ENCODE measurements at places on chromosomes 1 and 21.
A peak's percentile ranks its signal among the peaks of the same experiment; 100 is the strongest.

- DNase-seq, result peak; percentile 15
Measured at GRCh38 chr21:44870748-44871495, 2.6 kb downstream of the PTTG1IP start.

DNA sequence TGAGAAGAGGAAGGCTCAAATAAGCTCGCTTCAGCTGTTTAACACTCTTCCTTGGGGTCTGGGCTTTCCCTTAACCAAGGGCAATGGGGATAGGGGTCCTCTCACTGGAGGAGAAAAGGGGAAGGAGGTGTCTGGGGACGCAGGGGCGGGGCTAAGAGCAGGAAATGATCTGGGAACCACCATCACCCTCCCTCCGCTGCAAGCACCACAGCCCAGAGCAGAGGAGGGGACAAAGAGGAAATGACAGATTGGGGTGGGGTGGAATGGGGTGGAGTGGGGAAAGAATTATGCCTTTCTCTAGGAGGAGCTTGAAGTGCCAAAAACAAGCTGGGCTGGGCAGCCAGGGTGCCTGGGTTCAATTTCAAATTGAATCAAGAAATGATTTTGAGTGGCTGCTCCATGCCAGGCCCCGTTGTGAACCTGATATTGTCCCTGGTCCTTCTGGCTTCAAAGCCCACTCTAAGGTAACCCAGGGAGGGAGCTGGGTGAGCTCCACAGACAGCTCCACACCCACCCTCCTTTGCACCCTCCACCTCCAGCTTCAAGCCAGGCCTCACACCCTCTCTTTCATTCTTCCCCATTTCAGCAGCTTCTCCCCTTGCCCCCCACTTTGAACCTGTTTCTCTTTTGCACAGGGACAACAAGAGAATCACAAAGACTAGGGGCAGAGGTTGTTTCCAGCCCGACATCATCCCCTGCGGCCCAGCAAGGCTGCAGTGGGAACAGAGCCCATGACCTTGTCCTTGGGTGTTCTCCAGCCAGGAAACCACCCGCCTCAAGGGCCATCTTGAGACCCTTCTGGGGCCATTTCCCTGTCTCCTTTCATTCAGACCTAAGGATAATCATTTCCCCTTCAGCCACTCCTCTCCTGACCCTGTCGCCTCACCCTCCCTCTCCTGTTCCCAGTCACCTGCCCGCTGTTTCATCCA is 1.1 kb downstream of the ARHGAP30 start:
- peak; percentile 23 for DNase-seq

- no peak for DNase-seq
Measured at GRCh38 chr1:78351551-78352216, 139.1 kb upstream of the PTGFR start.

DNA sequence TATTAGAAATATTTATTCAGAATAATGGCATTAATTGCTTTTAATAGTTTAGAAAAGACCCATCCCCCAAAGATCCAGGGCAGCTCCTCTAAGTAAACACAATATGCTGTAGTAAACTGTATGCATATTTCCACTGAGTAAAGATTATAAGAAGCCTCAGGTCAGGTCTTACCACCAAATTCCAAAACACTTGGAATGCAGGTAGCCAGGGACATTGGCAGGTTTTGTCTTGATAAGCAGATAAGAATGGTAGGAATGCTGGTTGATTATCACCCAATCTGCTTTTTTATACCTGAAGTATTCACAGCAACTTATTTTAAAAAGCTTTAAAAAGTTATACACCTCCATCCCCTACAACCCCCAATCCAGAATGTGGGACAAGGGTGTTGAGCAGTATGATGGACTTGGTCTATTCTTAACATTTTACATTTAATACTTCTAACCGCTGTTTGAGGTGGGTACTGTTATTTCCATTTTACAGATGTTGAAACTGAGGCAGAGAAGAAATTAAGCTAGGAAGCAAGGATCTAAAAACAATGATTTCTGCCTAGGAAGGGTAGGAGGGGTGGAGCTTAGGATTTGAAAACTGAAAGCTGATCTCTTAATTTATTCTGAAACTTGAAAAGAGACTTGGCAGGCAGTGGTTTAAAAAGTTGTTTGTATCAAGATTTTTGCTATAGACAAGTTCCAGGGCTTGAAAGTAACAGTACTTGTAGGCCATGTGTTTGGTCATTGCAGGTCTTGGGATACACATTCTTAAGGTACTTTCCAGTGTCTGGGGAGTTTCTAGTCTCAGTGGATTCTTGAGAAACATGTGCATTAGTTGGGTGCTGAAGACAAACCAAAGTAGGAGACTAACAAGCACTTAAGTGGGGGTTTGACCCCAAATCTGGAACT is 15.6 kb upstream of the THEM4 start:
- no peak for DNase-seq

- no peak for DNase-seq
Measured at GRCh38 chr1:3027611-3028371, 6.5 kb downstream of the ACTRT2 start.

GRCh38 chr1:230861489-230861888 is 6.8 kb downstream of the C1orf198 start:
- no peak for DNase-seq

DNA sequence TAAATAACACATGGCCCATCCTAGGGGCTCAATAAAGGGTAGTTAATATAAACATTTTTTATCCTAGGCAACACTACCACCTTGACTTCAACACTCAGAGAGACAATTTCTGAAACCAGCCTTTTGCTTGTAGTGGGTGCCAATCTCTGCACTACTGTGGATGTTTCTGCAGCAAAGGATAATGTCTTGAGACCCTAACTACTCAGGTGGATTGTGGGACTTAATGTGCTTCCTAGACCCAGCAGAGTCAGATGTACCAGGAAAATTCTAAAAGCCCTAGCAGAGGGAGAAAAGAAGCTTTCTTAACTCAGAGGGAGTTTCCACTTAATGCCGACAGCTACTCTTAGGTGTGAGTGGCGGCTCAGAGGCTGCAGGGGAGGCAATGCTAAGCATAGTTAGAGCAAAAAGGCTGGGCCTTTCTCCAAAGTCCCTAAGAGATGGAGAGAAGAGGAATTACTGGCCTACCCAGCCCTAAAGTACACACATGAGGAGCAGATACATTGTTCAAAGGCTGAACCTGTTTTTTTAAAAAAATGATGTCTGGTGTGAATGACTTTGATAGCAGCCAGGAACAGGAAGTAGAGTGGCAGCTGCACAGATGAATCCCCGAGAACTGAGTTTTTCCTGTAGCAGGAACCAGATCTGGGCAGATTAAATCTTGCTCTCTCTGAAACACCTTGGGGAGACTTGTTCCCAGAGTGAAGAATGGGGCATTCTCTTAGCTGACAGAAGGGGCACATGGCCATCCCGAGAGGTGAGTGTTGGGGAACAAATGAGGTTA is 33.5 kb upstream of the ABCD3 start:
- DNase-seq, result no peak

- no peak for DNase-seq
Measured at GRCh38 chr1:74737333-74737732, 4.4 kb downstream of the TYW3 start.

GRCh38 chr1:169003864-169004516 is 102.5 kb upstream of the ATP1B1 start:
- DNase-seq, result no peak

DNA sequence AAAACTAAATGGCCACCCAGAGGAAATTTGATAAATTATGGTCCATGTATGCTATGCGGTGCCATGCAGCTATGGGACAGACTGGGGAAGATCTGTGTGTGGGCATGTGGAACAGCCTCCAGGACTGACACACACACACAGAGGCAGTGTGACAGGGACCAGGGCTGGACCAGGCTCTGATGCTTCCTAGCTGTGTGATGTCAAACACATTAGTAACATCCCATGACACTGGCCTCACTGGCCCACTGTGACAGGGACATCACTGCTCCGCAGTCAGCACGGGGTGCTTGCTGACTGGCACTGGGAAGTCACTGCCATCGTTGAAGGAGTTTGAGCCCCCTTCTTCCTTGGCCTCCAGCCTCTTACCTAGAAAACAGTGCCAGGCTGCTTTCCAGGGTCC is 13.9 kb downstream of the RAP1GAP start:
- DNase-seq, result no peak

- no peak for DNase-seq
Measured at GRCh38 chr1:24080131-24080530, 31.8 kb downstream of the MYOM3 start.

DNA sequence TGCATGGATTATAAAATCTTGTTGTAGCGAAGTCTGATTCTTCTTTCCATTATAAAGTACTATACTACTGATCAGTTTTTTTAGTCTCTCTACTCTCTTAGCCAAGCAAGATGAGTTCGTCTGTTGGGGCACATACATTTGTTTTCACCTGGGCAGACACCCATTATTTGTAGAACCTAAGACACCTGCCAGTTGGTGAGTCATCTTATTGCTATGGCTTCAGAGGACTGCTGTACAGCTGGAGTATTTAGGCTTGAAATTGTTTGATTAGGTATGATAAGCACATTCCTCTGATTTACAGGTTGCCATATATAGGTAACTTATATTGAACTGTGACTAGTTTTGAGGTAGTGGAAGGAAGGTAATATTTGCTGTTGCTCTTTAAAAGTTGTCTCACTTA is 17.2 kb downstream of the RBM15 start:
- no peak for DNase-seq

- no peak for DNase-seq
Measured at GRCh38 chr1:44208226-44208625, 5.0 kb upstream of the DMAP1 start.

DNA sequence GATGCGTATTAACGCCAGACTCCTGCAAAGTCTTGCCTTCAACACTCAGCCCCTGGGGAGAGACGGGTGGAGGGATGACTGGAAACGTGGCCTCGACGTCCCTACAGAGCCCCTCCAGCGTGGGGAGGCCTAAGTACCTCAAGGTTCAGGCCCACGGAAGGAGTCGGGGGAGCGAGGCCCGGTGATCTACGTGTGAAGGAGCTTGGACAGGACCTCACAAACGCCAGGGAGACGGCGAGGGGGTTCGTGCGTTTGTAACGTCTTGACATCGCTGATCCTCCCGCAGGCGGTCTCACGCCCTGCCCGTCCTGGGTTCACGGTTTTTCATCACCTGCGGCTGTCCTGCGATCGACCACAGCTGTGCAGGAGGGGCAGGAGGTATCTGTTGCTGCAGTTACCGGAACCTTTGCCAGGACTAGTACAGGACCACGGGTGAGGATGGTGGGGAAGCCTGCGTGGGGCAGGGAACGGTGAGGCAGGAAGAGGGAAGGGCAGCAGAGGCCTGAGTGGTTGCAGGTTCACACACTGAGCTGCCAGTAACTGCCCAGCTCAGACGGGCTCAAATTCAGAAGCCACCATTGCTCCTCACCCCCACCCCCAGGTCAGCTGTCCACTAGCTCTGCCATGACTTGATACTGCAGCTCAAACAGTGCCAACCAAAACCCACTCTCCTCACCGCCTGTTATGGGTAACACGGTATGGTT is 889 bp upstream of the CCNL2 start:
- no peak for DNase-seq

DNA sequence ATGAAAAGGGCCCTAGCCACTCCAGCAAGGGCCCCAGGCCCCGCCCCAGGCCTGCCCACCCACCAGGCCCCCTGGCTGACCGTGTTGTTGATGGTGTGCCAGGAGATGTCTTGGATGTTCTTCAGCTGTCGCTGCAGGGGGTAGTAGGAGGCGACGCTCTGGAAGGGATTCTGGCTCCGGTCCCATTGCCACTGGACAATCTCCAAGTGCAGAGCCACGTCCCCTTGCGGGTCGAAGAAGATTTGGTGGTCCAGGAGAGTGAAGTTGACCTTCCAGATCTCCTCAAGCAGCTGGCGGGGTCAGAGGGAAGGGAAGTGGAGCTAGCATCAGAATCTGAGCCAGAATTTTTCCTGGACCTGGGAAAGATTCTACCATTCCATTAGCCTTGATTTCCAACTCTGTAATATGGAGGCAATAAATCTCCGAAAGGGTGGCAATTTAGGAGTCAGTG is 10.2 kb downstream of the TAS1R2 start:
- DNase-seq, result no peak

DNA sequence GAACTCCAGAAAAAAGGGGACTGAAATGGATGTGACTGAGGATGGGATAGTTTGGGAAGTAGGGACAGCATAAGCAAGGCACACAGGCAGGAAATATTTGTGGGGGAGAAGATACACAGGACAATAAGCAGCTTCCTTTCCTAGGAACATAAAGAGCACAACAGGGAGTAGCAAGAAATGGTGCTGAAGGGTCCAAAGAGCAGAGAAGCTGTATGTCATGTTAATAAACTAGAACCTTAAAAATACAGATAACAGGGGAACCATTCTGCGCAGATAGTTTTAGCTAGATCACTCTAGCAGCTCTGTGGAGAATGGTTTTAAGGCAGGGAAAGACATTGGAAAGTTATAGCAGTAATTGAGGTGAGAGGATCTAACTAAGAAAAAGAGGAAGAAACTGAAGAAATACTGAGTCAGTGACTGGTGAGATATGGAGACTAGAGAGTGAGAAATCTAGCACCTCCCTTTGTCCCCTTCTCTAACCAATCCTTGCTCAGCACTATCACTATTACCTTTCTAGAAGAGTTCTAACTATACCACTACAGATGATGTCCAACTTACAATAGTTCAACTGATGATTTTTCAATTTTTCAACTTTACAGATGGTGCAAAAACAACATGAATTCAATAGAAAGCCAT is 95.0 kb downstream of the CDC42BPA start:
- no peak for DNase-seq

- DNase-seq, result no peak
Measured at GRCh38 chr1:231039161-231040018, 664 bp downstream of the FAM89A start.

DNA sequence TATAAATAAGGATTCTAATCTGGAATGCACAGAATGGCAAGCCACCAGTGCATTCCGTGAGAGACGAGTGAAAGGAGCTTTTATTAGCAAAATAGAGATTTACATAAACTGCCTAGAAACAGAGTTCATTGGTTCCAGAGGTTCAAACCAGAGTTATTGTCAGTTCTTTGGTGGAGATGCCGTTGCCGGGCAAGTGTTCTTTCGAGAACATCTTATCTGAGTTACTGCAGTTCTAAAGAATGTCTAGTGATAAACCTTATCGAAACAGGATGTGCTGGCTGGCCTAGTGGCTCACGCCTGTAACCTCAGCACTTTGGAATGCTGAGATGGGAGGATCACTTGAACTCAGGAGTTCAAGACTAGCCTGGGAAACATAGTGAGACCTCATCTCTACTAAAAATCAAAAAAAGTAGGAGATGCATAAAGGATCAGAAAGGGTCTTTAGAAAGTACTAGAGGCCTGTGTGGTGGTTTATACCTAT is 19.9 kb upstream of the EVI5 start:
- DNase-seq, result peak; percentile 69

DNA sequence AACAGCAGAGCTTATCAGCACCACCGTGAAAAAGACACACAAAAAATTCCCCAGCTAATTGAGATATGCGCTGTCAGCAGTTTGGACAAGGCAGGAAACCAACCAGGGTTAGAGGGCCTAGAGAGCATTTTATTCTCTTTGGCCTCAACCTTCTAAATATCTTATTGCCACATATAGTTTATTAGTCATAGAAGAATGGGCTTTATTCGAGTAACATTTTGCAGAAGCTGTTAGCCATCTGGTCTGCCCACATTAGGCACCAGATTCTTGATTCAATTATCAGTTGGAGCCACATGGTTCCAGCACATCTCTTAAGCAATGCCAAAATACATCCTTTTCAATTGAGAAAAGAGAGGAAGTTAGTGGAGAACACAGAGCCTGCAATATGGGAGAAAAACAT is 109.9 kb upstream of the CXADR start:
- DNase-seq, result no peak

- DNase-seq, result no peak
Measured at GRCh38 chr1:53408013-53408754, 51.0 kb upstream of the DMRTB1 start.

Data from midbrain (tissue), 1 donor.